ENCODE measurements at places on chromosomes 13 and 19. TPM values are rescaled to one million over a fixed set of nuclear protein-coding genes. Genes with fewer than 3 reads are reported as not detected.

GRCh38 chr19:55352549-55353145, 1.9 kb downstream of the COX6B2 start:
- DNase-seq = no peak

The APC2 gene
- 0.33 TPM for total RNA-seq

GRCh38 chr19:2429917-2430535, 2.6 kb upstream of the TIMM13 start:
- peak; percentile 9 for DNase-seq

The SIAH3 gene
- 0.49 TPM for total RNA-seq

The ATCAY gene
- total RNA-seq = not detected

DNA sequence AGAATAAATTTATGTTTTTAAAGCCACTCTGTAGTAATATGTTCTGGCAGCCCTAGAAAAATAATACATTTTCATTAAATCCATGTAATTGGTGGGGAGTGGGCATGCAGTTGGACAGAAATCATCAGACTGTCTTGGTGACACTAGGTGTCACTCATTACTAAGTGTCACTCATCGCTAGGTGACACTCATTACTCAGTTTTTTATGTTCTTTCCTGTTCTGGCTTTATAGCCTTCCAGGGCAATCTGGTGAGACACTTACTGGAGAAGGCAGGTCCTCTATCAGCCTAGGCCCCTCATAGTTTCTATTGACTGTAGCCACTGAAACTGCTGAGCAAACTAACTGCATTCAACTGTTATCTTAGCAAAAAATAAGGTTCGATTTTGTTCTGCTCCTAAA, 542.1 kb downstream of the SLITRK1 start:
- DNase-seq = no peak

DNA sequence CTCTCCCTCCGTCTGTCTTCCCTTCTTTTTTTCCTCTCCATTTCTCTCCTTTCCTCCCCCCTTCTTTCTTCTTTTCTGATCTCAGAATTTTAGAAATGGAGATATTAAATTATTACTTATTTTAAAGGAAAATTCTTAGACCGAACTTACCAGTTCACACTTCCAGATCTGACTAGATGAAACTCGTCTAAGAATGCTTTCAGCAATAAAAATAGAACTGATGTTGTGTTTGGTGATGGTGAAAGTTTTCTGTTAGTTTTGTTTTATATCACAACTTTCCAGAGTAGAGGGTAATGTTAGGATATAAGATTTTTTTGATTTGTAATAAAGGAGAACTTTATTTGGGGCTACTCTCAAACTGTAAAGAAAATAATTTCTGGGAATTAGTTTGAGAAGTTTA, 29.9 kb downstream of the UCHL3 start:
- no peak for DNase-seq

The MADCAM1 gene
- total RNA-seq = not detected

The TSHZ3 gene
- not detected for total RNA-seq

The SLC15A1 gene
- not detected for total RNA-seq

- no peak for DNase-seq
Measured at GRCh38 chr19:2462635-2463421, 6.1 kb upstream of the LMNB2 start.

- no peak for DNase-seq
Measured at GRCh38 chr13:36332986-36333385, 13.2 kb downstream of the SPART start.

GRCh38 chr19:45164577-45165335, 4.0 kb upstream of the NKPD1 start:
- peak; percentile 40 for DNase-seq

GRCh38 chr13:33745370-33746324, 72.3 kb upstream of the RFC3 start:
- DNase-seq = no peak

DNA sequence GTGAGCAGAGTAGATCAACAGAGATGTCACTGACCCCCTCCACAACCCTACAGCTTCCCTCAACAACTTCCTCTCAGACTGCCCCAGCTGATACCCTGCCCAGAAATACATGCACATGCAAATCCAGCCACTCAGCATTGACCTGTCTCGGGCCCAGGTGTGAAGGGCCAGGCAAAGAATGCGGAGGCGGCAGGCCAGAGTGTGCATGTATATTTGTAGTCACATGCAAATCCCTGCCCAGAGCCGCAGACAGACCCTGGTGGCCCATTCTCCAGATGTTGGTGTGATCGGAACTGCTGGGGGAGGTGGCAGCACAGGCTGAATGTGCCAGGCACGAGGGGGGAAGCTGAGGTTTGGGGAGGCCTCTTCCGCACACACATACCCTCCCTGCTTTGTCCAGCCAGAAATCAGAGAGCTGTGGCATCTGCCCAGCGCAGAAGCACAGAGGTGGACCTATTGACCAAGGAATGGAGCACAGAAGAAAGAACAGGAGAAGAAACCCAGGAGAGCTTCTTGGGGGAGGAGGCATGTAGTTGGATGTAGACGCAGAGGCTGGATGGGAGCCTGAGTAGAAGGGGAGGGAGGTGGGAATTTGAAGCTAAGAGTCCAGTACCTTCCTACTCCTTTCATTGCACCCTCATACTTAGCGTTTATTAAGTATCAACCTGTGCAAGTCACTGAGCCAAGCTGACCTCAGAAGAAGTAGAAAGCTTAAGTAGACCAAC, 14.4 kb downstream of the MEF2B start:
- DNase-seq = no peak

- DNase-seq = no peak
Measured at GRCh38 chr19:16293118-16294091, 31.2 kb upstream of the KLF2 start.

The FGF14 gene
- total RNA-seq = not detected

The AMER2 gene
- total RNA-seq = not detected

DNA sequence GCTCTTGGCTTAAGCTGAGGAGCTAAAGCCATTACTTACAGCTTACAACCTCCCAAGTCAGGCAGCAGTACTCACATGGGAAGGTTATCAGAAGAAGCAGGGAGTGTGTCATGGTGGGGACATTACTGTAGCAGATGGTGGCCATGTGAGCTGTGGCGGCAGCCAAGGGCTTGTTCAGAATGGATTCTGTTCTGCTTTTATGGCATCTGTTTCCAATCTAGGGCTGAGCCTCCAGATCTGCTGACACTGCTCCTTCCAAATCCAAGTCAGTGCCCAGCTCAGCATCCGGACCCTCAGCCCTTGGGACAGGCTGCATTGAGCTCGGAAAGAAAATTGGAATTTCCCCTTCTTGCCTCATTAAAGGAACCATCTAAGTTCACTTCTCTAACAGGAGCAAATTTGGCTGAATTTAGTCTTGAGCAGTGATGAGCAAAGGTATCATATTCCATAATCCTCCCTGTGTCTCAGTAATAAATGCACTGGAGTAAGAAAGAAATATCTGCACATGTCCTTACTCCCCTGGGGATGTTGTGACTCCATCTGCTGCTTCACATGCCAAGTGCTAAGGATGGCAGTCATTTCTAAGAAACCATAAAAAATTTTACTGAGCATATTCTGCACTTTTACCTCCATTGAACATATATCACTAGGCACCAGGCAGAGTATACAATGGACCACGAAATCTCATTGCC, 73.9 kb downstream of the KCTD12 start:
- DNase-seq = no peak

GRCh38 chr13:44908712-44909111, 80.6 kb downstream of the NUFIP1 start:
- DNase-seq = no peak

The KLK3 gene
- total RNA-seq = not detected

DNA sequence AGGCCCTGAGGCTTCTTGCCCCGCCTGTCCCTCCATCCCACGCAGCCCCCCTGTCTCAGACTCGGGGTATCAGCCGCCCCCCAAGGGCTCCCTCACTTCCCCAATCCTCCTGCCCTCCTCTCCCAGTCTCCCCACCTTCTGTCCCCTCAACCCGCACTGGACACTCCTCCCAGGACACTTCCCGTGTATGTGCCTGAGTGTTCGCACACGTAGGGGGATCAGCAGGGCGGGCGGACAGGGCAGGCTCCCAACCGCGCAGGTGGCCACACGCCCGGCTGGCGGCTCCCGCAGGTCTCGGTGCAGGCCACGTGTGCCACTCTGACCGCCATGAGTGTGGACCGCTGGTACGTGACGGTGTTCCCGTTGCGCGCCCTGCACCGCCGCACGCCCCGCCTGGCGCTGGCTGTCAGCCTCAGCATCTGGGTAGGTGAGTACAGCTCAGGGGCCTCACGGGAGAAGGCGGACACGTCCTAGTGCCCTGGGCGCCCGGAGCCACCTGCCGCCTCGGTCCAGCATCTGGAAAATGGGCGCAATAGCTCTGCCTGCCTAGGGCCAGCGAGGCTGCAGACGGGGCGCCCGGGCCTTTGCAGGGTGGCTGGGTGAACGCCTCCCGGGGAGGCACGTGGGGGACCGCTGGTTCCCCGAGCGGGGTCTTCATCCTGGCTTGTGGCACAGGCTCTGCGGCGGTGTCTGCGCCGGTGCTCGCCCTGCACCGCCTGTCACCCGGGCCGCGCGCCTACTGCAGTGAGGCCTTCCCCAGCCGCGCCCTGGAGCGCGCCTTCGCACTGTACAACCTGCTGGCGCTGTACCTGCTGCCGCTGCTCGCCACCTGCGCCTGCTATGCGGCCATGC, 2.3 kb downstream of the KISS1R start:
- DNase-seq = no peak

DNA sequence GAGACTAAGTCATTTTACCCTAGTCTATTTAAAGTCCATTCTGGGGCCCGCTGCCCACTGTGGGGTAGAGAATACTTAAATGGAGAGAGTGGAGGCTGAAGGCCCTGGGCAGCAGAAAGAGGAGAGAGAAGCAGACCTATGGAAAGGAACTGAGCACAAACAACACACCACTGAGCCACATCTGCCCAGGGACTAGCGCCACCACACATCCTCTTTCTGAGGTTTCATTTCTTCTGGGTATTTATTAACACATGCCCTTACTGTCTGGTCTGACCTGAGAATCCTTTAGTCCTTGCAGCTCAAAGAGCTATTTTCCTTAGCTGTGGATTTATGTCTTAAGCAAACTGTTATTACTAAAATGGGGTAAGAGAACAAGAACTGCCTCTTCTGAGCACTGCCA, 154.0 kb downstream of the NALCN start:
- no peak for DNase-seq
